WTC11 (cell line): ENCODE measurements at places on chromosomes 1 and 21. TPM values are rescaled to one million over a fixed set of nuclear protein-coding genes. Genes with fewer than 3 reads are reported as not detected.

The VANGL2 gene
- total RNA-seq: 68.0 to 69.7 TPM (median 68.6 TPM) in 3 replicates

The CCDC185 gene
- total RNA-seq: not detected in 3 replicates

The ACKR1 gene
- total RNA-seq: 0.18 to 0.63 TPM (median 0.34 TPM) in 3 replicates

DNA sequence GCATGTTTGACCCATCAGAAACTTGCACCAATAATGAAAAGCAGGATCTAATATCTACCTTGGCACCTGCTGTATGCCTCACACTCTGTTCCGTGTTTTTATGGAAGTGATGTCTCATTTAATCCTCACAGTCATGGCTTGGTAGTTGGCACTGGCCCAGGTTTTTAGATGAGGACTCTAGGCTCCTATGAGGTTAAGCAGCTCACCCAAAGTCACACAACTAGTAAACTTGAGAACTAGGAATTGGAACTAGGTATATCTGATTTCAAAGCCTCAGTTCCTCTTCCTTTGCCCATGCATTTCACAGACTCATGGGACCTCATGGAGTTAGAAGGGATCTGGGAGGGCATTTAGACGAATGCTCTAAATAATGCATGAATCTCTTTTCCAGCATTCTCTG is 21.3 kb upstream of the TARBP1 start:
- DNase-seq: no peak

- DNase-seq: no peak
Measured at GRCh38 chr1:156560585-156561163, 11.7 kb downstream of the IQGAP3 start.
